Astrocyte (in vitro differentiated cells and primary cell): ENCODE measurements at places on chromosomes 7 and 10. TPM values are rescaled to one million over a fixed set of nuclear protein-coding genes. Genes with fewer than 3 reads are reported as not detected.

DNA sequence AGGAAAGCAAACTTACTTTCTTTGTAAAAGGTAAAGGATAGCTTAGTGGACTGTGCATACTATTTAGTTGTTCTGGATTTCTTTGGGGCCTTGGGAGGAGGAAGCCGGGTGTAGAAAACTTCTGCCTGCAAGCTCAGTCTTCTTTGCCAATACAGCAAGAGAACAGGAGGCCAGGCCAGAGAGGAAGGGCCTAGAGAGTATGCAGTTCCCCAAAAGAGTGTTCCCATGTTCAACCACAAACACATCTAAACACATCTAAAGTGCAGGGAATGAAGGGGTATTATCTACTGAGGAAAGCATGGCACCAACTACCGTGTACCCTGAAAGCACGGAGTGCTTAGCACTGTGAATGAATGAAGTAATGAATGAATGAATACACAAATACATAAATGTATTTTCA is 11.0 kb downstream of the KIAA1217 start:
- DNase-seq = no peak

GRCh38 chr7:84998665-84999064 is 188.2 kb downstream of the SEMA3D start:
- DNase-seq = no peak

PRR15 gene
- 7.2 and 11.1 TPM in 2 replicates for total RNA-seq

CARD11 gene
- total RNA-seq = 6.6 and 9.5 TPM in 2 replicates

DNA sequence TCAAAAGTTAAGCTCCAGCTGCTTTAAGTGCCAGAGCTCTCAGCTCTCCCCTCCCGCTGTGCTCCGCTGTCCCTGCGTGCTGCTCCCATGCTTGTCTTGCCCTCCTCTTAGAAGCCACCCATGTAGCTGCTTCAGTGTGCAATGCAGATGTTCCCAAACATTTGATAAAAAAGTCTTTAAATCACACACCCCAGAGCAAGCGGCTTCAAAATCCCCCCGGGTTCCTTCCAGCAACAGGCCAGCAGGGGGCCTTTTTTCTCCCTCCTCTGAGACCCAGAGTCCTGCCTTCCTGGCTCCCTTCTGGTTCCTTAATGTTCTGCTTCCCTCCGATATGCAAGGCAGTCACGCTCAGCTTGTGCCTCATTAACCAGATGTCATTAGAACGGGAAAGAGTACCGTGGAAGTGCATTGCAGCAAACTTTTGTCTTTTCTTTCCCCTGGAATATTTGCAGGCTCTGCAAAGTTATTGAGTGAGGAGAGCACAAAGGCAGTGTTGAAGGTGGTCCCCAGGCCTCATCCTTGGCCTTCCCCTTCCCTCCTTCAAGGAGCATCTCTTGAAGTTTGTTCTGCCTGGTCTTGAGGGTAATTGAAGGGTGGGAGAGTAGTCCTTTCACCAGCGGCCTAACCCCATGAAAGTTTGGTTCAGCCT is 25.5 kb downstream of the LDB3 start:
- DNase-seq = peak; percentile 26

DNA sequence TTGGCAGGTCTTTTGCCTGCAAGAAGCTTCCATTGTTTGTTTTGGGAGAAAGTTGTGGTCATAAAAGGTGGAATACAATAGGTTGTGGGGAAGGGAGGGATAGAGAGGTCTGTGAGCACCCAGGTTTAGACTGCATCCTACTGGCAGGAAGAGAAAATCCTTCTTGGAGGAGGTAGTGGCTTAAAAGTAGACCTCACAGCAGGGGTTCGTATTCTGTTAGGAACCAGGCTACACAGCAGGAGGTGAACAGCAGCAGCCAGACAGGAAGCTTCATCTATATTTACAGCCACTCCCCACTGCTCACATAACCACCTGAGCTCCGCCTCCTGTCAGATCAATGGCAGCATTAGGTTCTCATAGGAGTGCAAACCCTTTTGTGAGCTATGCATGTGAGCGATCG is 245.3 kb downstream of the NSUN6 start:
- no peak for DNase-seq

EXOSC1 gene
- 37.9 and 38.6 TPM in 2 replicates for total RNA-seq

DNA sequence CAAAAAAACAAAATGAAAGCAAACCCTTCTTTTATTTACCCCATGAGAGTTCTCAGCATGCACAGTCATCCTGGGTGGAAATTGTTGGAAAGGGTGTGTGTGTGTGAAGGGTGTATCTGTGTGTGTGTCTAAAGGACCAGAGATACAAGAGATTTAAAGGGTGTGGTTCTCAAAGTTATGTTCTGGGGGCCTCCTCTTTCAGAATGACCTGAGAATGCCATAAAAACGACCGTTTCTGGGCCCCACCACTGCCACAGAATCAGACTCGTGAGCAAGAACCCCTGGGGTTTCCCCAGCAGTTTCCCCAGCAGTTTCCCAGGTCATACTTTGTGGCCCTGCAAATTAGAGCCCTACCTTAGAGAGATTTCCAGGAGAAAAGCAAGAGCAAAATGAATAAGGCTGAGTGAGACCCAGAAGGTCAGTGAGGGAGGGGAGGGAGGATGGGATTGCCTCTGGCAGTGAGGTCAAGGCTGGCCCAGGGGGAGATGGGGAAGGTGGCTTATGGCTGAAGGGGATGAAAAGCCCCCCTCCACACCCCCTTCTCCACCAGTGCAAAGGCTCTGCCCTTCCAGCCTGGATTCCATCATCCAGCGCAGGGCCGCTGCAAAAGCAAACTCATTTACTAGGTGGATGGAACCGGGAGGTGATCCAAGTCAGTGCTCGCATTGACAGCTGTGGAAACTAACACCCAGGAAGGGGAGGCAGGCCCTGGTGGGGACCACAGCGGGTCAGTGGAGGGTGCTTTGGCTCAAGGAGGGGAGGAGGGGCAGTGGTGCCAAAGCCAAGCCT is 10.2 kb downstream of the PYROXD2 start:
- DNase-seq = peak; percentile 75

- DNase-seq = no peak
Observed at GRCh38 chr7:22868509-22868908, 45.9 kb upstream of the TOMM7 start.

ASZ1 gene
- total RNA-seq = not detected in 2 replicates

- no peak for DNase-seq
Observed at GRCh38 chr10:123642697-123643096, 23.5 kb upstream of the GPR26 start.

AASS gene
- 13.9 and 15.6 TPM in 2 replicates for total RNA-seq

DNA sequence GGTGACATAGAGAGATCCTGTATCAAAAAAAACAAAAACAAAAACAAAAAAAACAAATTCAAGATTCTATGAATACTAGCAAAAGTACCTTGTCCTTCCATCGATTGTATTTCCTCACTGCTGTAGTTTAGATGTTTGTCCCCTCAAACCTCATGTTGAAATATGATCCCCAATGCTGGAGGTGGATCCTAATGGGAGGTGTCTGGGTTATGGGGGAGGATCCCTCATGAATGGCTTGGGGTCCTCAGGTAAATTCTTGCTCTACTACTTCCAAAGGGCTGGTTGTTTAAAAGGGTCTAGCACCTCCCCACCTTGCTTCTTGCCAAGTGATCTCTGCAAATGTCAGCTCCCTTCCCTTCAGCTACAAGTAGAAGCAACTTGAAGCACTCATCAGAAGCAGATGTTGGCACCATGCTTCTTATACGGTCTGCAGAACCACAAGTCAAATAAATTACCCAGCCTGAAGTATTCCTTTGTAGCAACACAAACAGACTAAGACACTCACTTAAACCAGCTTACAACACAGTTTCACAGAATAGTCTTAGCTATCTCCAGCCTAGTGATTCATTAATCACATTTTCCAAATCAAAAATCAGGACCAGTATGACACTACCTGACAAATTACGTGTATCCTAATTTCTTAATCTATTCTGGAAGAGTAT is 20.7 kb downstream of the ABI1 start:
- DNase-seq = peak; percentile 56

- DNase-seq = no peak
Observed at GRCh38 chr10:119754085-119754484, 28.2 kb downstream of the INPP5F start.

DNA sequence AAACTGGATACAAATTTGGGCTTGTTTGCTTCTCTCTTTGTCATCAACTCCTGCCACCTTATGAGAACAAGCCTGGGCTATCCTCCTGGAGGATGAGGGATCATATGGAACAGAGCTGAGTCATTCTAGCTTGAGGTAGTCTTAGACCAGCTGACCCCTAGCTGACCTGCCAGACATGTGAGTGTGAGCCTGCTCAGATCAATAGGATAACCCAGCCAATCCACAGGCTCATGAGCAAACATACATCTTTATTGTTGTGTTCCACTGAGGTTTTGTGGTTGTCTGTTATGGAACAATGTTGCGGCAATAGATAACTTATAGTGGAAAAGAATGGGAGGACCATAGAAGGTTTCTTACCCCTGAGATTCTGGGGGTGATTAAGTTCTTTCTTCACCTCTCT is 54.5 kb upstream of the FAM180A start:
- DNase-seq = no peak

DNA sequence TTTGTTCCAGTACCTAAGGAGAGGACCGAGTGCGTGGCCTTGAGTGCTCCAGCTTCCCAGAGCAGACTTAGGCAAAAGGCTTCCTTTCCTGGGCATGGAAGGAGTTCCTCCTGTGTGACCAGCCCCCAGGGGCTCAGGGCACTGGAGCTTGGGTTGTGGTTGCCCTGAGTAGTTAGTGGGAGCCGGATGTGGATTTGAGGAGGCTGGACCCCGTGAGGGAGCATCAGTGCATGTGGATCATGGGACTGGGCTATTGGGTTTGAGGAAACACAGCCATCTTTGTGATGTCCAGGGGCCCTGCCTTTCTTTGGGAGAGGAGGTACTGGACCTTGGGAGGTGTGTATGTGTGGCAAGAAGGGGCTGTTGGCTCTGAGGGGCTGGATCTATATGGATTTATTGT is 8.4 kb downstream of the LRMDA start:
- DNase-seq = no peak

- DNase-seq = no peak
Observed at GRCh38 chr7:12244129-12244528, 33.0 kb downstream of the TMEM106B start.

DNA sequence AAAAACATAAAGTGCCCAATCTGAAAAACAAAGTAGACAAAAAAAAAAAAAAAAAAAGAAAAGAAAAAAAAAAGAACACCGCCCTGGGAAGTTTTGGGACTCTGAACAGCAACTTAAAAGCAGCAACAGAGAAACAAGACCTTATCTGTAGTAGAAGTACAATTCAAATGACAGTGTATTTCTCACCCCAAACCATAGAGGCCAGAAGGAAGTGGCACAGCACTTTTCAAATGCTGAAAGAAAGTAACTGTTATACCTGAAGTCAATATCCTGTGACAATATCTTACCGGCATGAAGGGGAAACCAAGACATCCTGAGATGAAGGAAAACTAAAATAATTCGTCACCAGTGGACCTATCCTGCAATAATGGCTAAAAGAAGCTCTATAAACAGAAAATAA is 112.1 kb downstream of the DNAJC1 start:
- DNase-seq = no peak

- DNase-seq = peak; percentile 69
Observed at GRCh38 chr10:60816628-60817397, 38.5 kb downstream of the CDK1 start.

- peak; percentile 38 for DNase-seq
Observed at GRCh38 chr10:3692387-3692999, 92.5 kb downstream of the KLF6 start.

DNA sequence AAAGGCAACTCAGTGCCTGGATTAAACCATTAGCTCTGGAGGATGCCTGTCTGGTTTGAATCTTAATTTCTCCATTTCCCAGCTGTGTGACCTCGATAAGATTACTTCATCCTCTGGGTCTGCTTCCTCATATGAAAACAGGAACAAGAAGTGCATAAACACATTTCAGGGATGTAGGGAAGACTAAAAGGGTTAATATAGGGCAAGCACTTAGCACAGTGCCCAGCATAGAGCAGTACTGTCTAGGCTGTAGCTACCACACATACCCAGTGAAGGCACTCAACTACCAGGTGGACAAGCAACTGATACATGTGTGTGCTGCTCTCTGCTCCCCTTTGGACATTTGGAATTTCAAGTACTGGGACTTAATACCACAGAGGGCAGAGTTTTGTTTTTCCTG is 85.4 kb downstream of the KCNMA1 start:
- no peak for DNase-seq

DNA sequence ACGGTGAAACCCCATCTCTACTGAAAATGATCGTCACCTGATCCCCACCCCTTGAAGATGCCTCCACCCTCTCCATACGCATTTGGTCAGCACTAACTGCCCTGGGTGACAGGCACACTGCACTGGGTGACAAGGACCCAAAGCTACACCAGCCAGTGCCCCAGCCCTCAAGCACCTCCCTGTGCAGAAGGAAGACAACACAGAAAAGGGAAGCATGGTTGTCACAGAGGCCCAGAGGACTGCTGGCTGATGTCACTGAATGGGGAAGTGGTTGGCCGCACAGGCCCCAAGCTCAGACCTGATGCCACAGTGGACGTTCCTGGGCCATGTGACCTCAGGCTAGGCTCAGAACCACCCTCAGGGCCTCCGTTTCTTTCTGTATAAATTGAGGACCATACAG is 4.2 kb upstream of the PILRA start:
- no peak for DNase-seq

DNA sequence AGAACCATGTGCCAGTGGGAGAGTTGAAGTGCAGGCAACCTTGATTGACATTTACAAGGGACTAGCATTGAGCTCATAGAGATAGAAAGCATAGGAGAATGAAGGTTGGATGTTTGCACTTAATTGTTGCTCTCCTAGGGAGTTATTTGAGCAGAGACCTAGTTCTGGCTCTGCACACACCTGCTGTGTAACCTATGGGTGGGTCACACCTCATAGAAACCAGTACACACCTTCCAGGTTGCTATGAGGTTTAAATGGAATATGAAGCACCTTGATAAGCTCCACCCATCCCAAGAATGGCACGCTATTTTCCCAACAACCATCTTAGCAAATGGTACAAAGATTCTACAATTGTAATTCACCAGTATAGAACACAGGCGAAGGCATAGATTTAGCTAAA is 86.2 kb upstream of the AOAH start:
- no peak for DNase-seq

DNA sequence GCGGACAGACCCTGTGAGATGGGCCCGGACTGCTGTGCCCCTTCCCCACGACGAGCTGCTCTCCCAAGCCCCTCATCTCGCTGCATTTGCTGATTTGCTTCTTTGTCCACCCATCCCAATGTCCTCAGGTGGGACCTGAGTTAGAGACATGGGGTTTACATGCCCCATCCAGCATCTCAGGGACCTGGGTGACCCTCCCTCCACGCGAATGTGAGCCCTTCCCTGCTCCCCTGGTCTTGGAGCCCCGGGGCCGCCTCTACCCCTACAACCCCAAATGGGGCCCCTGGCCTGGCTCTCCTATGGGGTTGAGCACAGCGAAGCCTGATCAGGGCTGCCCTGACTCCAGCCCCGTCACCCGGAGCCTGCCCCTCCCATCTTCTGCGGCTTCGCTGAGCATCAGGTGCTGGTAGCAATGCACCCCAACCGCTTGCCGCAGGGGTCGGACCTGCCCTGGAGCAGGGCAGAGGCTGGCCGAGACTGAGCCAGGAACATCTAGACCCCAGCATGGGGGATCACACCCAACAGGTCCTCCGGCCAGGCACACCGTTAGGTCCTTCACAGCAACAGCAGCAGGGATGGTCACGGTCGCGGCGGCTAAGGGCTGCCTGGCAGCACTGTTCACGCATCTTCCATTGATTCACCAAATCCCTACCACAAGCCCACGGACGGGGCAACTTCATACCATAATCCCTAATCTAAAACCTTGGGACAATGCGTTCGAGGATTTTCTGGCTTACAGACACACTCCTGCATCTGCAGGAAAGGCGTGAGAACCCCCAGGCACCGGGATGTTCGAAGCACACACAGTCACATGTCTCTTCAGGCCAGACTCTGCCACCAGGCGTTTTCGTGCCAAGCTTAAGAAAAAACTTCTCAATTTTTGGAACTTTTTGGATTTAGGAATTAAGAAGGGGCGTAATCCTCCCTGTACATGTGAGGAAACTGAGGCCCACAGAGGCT is 15.5 kb downstream of the WDR86 start:
- DNase-seq = no peak
